Kidney tubule cell (primary cell): ENCODE measurements at places on chromosomes 7 and 10.

DNA sequence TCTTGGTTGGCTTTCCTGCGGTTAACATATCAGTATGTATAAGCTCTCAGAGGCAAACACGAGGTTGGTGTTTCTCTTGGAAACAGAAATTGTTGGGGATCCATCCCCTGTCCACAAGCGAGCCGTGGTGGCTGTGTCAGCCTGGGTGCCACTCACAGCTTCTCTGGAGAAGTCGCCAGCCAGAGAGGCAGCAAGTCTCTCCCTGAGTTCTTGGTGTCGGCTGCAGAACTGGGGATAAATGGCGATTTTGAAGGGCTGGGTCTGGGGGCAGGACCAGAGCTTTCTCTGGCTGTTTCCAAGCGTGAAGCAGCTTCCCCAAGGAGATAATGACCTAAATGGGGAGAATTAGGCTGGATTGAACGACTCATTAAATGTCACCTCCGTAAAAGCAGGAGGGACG, 335.3 kb downstream of the GLRX3 start:
- no peak for DNase-seq

- DNase-seq = no peak
Measured at GRCh38 chr10:123270806-123271205, 116.6 kb downstream of the BUB3 start.

- no peak for DNase-seq
Measured at GRCh38 chr7:64978497-64979203, 12.2 kb downstream of the ZNF117 start.

DNA sequence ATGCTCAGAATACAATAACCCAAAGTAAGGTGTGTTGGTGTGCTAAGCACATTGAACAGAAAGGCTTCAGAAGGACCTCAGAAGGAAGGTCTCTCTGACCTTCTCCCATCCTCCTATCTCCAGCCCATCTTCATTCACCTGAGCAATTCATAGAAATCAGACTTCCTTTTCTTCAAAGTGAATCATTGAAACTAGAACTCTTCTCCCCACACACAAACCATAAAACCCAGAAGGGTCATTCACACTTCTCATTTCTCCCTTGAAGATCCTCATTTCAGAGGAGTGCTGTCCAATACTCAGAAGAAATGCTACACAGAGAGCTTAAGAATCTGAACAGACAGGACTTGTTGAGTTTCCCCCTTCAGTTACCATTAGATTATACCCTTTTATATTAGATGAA, 89.5 kb downstream of the VWDE start:
- no peak for DNase-seq

DNA sequence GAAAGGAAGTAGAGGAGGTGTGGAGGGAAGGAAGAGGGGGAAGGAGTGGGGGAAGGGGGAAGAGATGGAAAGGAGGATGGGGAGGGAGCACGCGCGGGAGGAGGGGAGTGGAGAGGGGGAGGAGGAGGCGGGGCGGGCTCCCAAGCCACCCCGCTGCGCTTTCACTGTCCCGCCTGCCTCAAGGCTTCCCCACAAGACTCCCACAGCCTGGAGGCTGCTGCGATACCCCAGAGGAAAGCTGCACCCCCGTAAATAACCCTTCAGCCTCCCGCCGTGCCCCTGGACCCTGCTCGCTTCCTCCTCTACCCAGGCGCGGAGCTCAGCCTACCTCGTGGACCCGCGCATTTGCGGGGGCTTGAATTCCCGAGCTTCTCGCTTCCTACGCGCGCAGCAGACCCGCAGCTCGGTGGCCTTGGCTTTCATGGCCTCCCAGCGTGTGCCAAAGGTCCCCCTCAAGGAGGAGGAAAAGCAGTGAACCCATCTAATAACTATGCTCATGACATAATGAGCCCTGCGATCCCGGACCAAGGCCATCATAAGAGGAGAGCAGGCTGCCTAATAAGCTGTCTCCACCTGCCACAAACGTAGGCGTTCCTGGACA, at the start of gene C10orf67:
Gene C10orf67 (minus strand): TSS at position 557 of the 601 bp plus-strand sequence. CDS start 23 bp downstream, at position 534.
- DNase-seq = peak; percentile 57

- no peak for DNase-seq
Measured at GRCh38 chr10:73780966-73781365, 882 bp upstream of the CHCHD1 start.

DNA sequence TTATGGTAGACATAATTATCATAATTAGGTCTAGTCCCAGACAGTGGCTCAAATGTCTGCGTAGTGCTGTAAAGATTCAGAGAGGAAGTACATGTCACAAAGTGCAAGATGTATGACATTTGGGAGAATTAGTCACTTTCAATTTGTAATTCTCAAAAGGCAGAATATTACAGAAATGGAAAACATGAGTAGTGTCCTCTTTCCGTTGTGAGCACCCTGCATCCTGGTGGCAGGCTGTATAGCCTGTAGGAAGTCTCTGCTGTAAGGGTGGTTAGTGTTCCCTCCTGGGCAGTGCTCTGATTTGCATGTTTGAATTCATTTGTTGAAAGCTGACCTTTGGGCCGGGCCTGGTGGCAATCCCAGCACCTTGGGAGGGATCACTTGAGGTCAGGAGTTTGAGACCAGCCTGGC, 17.0 kb downstream of the CDK14 start:
- peak; percentile 12 for DNase-seq

GRCh38 chr10:5291501-5292195, 73.1 kb upstream of the UCN3 start:
- DNase-seq = peak; percentile 69

GRCh38 chr10:130512936-130513335, 376.7 kb downstream of the GLRX3 start:
- no peak for DNase-seq

- no peak for DNase-seq
Measured at GRCh38 chr10:67657775-67658174, 38.2 kb downstream of the CTNNA3 start.

- no peak for DNase-seq
Measured at GRCh38 chr10:122413327-122413726, 38.8 kb downstream of the PLEKHA1 start.

- DNase-seq = no peak
Measured at GRCh38 chr10:77699080-77699645, 61.6 kb upstream of the KCNMA1 start.

DNA sequence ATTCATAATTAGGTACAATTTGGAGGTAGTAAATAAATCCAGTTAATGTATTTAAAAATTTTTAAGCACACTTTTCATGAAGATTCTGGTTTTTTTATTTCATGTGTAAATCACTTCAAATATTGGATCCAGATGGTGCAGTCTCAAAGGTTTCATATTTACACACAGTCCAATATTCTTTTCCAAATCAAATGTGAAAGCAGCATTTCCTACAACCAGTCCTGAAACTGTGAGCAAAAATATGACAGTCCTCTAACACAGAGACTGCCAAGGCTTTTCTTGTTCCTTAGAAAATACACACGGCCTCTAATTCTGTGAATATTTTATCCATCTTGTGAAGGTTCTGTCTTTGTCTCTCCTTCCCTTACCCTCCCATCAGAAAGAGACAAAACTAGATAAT, 645.9 kb downstream of the ARL4A start:
- DNase-seq = no peak

- no peak for DNase-seq
Measured at GRCh38 chr7:155248366-155248756, 49.3 kb upstream of the INSIG1 start.

DNA sequence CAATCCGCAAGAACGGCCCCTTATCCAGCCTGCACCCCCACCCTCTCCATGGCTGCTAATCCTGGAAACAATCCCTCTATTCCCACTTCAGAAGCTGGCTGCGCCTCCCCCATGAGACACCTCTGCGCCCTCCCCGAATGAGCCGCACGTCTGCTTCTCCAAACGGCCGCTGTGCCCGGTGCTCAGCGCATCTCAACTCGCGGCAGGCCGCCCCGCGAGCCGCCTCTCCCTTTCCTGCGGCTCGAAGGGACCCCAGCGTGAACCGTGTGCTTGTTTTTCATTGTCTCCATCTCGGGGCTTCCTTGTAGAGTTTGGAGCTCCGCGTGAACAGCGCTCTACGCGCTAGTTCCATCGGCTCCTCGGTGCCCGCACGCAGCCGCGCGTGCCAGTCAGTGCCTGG, 20.8 kb upstream of the FXYD4 start:
- no peak for DNase-seq

DNA sequence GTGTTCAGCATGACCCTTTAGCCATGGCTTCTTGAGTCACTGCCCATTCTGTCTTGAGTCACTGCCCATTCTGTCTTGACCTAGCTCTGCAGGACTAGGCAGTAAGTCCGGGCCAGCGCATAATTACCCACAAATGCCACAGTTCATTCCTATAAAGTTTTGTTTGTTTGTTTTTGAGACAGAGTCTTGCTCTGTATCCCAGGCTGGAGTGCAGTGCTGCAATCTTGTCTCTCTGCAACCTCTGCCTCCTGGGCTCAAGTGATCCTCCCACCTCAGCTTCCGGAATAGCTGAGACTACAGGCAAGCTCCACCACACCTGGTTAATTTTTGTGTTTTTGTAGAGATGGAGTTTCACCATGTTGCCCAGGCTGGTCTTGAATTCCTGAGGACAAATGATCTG, 32.7 kb upstream of the TARP start:
- peak; percentile 72 for DNase-seq

DNA sequence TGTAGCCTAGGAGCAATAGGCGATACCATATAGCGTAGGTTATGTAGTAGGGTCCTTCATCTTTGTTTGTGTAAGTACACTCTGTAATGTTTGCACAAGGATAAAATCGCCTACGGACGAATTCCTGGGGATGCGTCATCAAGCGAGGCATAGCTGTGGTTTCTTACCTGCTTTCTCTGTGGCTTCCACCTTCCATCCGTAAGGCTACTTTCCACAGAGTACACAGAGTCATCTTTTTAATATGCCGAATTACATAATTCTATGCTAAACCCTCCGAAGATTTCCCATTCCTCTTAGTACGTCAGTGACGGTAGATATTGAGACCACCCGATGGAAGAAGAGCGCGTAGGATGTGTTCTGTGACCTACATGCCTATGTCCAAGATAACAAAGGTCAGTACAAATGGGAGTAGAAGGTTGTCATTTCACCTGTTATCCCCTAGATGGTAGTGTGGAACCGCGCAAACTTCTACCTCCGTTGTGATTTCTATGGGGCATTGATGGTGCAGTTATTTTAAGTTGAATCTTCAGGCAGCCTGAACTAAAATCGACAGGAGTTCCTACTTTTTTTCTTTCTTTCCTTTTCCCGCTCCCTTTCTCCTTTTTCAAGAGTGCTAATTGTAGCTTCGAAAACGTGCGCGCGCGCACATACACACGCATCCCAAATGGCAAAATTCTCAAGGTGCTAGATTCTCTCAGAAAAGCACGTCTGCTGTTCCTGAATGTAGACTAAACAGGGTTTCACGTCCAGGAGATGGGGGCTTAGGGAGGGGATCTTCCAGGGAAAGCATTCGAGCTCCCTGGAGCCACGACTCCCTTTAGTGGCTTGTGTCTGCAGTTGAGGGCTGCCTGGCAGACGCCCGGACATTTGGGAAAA, 111.7 kb upstream of the MBL2 start:
- peak; percentile 93 for DNase-seq

GRCh38 chr7:22665923-22666322, 61.1 kb upstream of the IL6 start:
- DNase-seq = peak; percentile 51

- no peak for DNase-seq
Measured at GRCh38 chr10:84342584-84342983, 14.2 kb downstream of the CCSER2 start.

DNA sequence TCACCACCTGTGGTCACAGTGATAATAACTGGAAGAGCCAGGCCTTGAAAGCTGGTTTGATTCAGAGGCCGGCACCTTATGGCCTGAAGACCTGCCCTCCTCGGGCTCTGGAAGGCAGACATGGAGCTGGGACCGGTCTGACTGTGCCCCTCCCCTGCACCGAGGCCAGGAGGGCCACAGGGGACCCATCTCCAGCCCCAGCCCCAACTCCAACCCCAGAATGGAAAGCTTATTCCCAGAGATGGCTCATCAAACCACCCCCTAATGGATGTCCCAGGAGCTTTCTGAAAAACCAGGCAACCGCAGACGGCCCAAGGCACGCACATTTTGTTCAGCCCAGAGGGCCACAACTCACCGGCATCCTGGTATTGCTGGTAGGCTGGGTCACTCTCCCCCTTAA, 16.8 kb downstream of the PDIA4 start:
- no peak for DNase-seq

DNA sequence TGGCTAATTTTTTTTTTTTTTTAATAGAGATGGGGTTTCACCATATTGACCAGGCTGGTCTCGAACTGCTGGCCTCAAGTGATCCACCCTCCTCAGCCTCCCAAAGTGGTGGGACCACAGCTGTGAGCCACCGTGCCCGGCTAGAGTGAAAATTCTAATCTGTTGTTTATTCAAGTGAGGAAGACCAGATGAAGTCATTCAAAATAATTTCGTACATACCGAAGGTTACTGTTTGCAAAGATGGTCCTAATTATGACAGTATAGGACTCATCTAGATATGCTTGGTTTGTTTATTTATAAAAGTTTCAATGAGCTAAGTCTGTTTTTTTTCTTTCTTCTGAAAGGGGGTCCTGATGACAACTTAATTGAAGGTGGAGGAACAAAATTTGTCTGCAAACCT, 376.8 kb downstream of the EXOC4 start:
- DNase-seq = no peak

DNA sequence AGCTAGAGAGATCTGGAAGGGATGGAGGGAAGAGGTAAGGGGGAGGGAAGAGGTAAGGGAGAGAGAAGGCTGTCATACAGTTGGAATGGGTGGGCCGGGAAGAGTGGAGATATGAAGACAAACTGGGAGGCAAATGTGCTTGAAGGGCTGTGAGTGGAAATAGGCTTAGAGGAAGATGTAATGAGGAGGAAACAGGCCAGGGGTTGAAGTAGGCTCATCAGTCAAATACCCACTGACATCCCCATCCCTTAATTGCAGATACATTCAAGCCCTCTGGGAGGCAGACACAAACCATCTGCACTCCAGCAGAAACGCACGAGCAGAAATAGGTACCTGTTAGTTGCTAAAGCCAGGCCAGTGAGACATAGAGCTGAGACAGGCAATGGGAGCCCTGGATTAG, 2.1 kb downstream of the SYNPO2L start:
- DNase-seq = peak; percentile 26

DNA sequence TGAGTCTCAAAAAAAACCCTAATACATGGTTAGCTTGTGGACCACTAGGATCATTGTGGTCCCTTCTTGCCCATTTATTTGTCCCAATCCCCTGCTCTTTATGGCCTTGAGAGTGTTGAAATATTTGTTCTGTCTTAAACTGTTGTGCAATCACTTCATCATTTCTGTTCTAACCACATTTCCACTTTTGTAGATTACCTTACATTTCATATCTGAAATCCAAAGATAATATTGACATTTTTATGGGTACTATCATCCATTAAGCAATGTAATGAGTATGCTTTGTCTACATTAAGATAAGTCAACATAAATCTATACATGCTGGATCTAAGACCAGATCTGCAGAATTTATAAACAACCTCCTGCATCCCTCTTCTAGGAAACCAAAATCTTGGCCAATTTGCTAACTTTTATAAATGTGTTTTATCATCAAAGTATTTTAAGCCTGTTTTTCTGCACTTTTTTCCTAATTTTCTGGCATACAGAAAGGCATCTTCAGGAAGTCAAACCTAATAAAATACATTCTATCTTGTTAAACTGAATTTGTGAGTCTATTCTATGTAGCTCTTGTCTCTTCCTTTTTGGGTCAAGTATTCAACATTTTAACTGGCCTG, 359.4 kb upstream of the CELF2 start:
- no peak for DNase-seq

- peak; percentile 67 for DNase-seq
Measured at GRCh38 chr7:106166651-106167342, 54.7 kb upstream of the SYPL1 start.

GRCh38 chr10:70323697-70324338, 40.0 kb upstream of the NPFFR1 start:
- DNase-seq = no peak
